ENCODE measurements at places on chromosomes 3 and 15.

DNA sequence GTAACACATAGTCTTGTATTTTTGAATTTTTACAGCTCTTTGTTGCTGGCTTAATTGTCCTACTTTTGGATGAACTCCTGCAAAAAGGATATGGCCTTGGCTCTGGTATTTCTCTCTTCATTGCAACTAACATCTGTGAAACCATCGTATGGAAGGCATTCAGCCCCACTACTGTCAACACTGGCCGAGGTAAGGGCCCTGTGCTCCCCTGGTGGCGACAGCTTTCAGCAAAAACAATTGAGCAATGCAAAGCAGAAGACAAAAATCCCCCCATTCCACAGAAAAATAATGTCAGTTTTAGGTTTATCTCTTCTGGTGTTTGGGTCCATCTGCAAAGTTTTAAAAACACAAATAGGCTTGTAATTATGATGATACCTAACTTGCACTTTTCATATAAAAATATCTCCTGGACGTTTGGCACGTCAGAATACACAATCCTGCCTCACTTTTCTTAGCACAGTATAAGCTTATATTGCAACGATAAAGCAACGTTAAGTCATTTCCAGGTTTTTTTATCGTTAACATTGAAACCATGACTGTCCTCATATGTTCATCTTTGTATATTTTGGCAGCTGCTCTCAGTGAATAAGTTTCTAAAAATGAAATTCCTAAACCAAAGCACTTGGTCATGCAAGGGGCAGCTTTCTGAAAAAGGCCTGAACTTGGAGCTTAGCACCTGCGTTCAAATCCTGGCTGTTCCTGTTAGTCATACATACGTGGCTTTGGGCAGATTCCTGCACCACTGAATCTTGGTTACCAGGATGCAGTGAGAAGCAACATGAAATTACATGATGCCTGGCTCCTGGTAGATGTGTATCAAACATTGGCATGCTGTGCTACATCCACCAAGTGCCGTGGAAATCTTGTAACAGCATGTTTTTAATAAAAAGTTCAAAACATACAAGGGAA is 8.5 kb downstream of the SEC61A1 start:
- DNase-seq = no peak

DNA sequence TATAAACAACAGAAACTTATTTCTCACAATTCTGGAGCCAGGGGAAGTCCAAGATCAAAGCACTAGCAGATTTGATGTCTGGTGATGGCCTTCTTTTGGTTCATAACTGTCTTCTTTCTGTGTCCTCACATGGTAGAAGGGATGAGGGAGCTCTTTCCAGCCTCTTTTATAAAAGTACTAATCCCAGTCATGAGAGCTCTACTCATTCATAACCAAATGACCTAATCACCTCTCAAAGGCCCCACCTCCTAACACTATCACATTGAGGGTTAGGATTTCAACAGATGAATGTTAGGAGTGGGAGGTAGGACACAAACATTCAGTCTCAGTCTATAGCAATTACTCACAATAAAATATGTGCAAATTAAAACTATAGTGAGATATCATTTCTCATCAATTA is 50.1 kb upstream of the UBE2E2 start:
- DNase-seq = no peak

DNA sequence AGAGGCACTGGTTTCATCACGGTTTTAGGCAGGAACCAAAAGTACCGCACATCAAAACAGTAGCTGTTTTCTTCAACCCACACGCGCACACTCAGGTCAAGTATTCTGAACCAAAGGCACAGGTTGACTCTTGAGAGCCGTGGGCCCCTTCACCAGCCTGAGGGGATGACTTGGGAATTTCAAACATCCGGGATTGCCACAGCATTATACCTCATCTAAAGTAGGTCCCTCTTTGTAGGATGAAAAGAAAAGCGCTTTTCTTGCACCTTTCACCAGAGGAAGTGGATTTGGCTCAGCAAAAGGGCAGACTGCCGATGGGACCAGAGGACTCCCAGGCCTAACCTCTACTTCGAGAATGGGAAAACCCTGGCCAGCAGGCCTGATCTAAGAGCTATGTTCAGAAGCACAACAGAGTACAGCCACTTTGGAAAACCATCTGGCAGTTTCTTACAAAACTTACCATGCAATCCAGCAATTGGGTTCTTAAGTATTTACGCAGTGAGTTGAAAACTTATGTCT is 88.2 kb upstream of the PROK2 start:
- DNase-seq = no peak

GRCh38 chr15:31230630-31231485 is 95.8 kb upstream of the KLF13 start:
- DNase-seq = peak; percentile 30

DNA sequence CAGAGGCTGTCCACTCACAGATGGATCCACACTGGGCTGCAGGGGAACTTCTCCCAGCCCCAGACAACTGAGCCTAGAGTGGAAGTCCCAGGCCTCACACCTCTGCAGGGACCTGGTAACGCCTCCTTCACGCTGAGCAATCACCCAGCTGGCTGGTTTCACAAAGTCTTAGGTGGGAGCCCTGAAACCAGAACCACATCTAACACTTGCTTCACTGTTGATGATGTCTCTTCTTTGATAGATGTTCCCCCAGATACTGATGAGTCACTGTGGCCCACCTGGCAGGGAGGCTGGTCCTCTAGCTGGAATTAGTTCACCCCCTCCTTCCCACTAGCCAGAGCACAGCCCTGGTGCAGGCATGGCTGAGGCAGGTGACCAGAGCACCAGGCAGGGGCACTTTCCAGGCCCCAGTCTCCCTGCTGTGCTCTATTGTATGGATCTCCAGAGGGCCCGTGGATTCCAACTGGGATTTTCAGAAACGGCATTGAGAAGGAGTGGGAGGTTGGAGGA is 33.5 kb downstream of the MYL3 start:
- DNase-seq = no peak

GRCh38 chr3:31895471-31895870 is 85.6 kb downstream of the OSBPL10 start:
- no peak for DNase-seq

DNA sequence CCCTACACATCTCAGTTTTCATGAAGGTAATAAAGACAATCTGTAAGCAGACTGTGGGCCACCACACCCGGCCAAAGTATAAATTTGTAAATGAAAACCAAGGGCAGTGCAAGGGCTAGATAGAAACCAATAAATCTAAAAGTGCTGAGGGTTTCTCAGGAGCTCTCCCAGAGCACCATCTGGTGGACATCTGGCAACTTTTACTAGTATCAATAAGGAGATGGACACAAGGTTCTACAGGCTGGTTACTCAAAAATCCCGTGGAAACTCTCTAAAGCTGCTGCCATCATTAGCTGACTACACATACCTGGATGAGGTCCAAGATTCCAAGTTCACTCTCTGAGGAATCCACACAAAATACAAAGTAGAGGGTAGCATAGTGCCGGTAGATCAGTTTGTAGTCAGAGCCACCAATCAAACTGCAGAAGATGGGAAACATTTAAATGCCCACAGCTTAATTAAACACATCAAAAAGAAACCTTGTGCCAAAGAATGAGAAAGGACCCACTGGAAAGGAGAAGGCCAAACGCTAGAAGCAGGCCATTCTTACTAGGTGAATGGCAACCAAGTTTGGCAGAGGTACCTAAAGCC is 5.5 kb downstream of the AP3S2 start:
- DNase-seq = no peak

DNA sequence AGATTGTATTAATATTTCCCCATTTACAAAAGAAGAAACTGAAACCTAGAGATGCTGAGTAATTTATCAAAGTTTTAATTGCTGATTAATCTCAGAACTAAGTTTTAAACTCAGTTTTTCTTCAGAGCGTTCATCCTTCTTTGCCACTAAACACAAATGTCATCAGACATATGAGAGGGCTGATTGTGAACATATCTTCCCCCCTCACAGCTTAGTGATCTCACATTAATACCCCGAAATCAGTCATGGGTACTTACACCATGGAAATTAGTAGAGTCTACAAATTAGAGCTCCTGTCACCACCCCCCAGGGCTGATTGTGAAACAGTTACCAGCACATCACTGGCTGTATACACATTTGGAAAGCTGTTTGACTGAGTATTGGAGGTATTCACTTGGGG is 189.3 kb upstream of the SGO1 start:
- DNase-seq = no peak

- DNase-seq = no peak
Measured at GRCh38 chr15:50277370-50277769, 11.8 kb upstream of the HDC start.

DNA sequence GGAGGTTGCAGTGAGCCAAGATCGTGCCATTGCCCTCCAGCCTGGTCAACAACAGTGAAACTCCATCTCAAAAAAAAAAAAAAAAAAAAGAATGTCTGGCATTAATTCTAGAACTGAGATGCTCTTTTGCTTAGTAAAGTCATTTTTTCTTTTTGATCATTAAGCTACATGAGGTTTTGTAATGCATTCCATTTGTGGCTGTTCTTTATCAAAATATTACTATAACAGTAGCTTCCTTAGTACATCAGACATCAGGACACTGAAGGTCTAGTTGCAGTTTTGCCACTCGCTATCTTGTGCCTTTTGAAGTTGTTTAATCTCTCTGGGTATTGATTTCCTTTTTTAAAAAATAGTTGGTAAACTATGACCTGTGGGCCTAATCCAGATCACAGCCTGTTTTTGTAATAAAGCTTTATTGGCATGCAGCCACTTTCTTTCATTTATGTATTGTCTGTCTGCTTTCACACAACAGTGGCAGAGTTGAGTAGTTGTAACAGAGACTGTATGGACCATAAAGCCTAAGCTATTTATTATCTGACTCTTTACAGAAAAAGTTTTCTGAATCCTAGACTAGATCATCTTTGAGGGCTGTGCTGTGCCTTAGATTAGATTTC is 76.6 kb downstream of the SLC25A26 start:
- no peak for DNase-seq

DNA sequence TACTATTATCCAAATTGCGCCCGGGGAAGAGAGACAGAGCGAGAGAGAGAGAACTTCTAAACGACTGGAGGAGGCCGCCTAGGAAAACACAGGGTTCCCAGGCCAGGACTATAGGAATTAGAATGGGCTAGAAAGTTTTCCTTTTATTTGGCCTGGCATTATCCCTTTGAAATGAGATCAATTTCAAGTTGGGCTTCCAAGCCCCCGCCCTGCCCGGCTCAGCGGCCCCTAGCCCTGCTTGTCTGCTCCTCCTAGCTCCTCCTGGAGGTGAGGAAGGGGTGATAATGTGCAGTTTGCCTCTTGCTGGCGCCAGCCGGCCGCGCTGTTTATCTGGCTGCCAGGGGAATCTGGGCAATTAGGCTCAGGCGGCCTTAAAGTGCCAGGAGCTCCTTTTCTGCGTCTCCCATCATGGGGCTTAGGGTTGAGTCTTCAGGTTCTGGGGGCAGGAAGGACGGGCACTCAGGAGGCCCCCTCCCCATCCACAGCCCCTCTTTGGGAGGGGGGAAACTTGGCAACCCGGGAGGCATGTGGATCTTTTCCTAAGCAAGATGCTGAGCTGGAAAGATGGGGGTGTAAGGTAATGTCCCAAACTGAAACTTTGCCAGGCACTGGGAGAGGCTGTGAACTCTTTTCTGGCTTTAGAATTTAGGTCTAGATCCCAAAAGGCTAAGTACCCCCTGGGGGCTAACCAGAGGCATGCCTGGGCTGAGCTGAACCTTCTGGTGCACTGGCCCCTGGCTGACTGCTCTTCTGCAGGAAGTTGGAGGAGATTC is 5.5 kb downstream of the SMAD6 start:
- DNase-seq = peak; percentile 41

GRCh38 chr3:28989646-28990089 is 291.2 kb upstream of the RBMS3 start:
- no peak for DNase-seq

- DNase-seq = no peak
Measured at GRCh38 chr15:39426552-39427532, 154.0 kb upstream of the THBS1 start.

DNA sequence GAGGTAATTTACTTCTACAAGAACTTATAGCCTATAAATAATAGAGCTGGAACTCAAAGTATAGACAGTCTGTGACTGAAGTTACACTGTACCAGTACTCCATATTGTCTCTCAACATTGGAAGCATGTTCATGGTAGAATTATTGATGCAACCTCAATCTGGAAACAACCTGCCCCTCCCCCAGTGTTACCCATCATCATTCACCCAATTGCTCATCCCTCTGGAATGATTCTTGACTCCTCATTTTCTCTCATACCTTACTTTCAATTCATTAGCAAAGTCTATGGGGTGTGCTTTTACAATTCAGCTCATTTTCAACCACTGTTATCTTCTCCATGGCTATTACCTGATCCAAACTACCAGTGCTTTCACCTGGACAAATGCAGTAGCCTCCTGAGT is 151.7 kb downstream of the CPNE4 start:
- no peak for DNase-seq

DNA sequence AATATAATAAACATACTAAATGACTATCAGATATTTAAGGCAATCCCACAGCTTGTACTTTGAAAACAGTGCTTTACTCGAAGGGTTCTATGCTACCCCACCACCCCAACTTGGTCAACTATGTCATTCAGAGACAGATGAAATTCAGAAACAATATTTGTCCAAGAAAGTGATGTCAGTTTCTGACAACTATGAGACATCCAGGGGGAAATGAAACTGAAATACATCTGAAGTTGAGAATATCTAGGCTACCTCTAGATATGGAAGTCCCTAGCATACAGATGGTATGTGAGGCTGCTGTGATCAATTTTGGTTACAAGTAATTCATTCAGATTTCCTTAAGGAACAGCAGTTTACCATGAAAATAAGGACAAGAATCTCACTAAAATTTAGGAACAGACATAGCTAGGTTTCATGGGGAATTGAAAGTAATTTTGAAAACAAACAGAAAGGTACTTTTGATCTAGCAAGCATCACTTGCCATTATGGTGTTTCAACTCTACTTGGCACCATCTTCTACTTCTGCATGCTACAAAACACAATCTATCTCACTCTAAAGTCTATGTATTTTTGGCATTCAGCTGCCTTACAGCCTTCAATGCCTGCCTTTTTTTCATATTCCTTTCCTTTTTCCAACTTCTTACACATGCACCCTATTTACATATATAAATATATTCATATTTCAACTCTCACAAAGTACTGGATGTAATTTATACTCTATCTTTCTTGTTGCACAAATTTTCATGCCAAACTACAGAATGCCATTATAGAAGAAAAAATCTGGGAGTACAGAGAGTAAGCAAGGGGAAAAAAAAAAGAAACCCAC is 21.7 kb downstream of the ATG3 start:
- no peak for DNase-seq

DNA sequence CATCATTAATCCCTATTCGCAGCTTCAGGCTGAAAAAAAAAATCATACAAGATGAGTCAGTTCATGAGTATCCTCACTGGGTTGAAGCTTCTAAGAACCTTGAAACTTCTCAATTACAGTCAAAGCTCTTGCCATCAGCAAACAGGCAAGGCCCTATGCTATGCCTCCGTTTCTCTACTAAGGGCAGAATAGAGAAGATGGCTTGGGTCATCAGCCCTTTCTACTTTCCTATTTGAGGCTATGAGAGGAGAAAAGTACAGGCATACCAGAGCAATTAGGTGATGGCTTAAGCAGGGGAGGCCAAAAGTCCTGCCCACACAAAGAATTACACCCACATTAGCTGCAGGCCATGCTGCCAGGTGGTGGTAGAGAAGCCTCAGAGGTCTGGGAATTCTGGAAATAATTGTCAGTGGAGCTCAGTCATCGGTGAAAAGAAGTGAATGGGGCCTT is 89.0 kb downstream of the MRPL46 start:
- DNase-seq = no peak

GRCh38 chr15:100517846-100518245 is 10.9 kb downstream of the CERS3 start:
- no peak for DNase-seq

GRCh38 chr3:46097691-46098241 is 70.5 kb upstream of the XCR1 start:
- DNase-seq = no peak

All from NCI-H526 treated with DMSO at 0.1 percent for 48 hours (cell line).